T-helper 17 cell (primary cell): ENCODE measurements at places on chromosomes 5 and 9.

DNA sequence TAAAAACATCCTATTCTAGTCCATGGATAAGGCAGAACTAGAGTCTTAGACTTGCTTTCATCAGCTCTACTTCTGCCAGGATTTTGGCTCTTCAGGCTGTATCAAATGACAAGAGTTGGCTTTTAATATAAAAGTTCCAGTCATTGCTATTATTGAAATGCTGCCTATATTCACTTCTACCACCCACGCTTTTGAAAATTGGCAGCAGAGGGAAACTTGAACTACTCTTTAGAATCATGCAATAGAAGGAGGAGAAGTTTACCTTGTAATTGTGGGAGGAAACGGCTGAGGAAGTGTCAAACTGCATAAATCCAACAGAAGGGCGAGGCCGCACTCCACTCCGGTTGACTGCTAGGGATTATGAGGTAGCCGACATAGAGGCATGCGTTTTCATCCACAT lies 122.6 kb upstream of the BASP1 start:
- DNase-seq, result no peak

GRCh38 chr9:119298076-119298853 lies 71.0 kb downstream of the BRINP1 start:
- DNase-seq, result no peak

GRCh38 chr5:82489683-82490082 lies 211.5 kb upstream of the RPS23 start:
- DNase-seq, result no peak

DNA sequence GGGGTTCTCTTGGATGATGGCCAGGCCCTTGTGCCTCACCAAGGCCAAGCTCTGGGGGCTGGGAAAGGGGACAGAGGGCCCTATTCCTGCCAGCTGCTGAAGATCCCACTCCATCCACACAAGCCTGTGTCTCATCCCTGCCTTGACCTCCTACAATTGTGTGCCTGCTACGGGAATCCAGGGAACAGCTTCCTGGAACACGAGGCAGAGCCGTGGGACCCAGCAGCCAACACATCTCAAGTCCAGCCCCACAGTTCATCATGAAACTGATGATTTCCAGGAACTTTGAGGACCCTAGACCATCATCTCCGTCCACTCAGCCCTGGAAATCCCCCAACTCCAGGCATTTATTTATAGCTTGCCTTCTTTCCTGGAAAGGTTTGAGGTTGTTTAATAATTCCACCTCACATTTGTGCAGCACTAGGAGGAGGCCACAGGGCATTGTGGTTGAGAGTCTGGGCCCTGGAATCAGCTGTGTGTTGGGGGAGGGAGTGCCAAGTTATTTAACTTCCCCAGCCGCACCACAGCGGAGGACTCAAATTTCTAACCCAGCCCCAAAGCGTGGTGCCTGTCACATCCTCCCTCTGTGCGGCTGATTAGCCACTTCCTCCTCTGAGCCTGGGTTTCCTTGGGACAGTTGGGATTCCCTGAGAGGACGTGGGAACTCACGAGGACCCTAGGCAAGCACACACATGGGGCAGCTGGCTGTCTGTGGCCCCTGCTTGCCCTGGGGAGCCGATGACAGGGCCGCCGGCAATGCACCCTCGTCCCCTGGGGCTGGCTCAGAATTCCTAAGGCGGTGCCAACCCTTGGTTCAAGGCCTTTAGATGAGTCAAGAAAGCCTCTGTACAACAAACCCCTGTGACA lies 58.2 kb upstream of the GGTA1 start:
- no peak for DNase-seq

GRCh38 chr9:115350548-115350947 lies 232.6 kb upstream of the TNC start:
- DNase-seq, result no peak

DNA sequence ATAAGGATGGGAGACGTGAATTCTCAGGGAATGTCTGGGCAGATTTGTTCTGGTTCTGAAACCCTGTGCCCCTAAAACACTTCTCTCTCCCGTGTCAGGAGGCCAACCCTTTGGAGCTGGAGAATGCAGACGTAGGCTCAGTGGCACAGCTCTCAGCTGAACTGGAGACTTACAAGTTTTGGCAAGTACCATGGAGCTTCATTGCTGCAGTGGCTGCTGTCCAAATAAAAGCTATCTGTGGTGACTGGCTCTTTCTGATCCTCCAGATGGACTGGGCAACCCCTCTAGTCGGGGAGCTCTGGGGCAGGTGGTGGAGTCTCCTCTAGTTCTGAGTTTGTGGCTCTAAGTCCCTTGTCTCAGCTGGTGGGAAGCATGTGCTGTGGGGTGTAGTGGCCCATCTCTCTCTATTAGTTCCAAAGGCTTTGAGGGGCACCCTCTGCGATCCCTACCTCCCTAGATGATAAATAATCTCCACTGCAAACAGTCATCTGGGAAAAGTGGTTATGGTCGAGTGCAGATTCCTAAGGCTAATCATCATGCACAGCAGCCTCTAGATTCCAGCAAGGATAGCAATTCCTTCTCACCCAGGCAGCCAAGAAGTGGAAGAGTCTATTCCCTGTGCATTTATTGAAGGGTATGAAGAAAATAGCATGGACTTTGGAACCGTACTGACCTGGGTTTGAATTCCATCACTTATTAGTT lies 204.2 kb upstream of the KLF4 start:
- DNase-seq, result no peak

GRCh38 chr5:56588636-56589480 lies 226.5 kb upstream of the MAP3K1 start:
- peak; percentile 63 for DNase-seq

GRCh38 chr9:7376833-7377232 lies 422.7 kb downstream of the DMAC1 start:
- no peak for DNase-seq

GRCh38 chr5:160442824-160443431 lies 21.3 kb downstream of the PTTG1 start:
- no peak for DNase-seq

- no peak for DNase-seq
These were observed 14.6 kb upstream of the DDX41 start for GRCh38 chr5:177531209-177531940.

DNA sequence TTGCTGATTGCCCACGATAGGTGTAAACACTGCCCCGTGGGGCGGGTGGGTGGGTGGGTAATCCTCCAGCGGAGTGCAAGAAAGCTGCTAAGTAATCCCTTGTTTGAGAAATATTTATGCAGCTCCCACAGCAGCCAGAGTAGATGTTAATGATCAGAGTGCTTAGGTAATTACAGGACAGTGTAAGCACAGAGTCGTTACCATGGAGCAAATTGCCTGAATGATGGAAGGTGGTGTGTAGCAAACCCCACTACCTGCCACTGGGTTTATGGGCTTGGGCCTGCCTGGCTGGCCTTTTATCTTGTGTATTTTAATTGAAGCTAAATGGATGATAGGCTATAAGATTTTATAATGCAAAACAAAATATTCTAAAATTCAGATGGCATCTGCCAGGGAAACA lies 110.0 kb downstream of the COL5A1 start:
- DNase-seq, result no peak

- no peak for DNase-seq
These were observed 275.9 kb downstream of the ACTL7B start for GRCh38 chr9:108579757-108580439.

DNA sequence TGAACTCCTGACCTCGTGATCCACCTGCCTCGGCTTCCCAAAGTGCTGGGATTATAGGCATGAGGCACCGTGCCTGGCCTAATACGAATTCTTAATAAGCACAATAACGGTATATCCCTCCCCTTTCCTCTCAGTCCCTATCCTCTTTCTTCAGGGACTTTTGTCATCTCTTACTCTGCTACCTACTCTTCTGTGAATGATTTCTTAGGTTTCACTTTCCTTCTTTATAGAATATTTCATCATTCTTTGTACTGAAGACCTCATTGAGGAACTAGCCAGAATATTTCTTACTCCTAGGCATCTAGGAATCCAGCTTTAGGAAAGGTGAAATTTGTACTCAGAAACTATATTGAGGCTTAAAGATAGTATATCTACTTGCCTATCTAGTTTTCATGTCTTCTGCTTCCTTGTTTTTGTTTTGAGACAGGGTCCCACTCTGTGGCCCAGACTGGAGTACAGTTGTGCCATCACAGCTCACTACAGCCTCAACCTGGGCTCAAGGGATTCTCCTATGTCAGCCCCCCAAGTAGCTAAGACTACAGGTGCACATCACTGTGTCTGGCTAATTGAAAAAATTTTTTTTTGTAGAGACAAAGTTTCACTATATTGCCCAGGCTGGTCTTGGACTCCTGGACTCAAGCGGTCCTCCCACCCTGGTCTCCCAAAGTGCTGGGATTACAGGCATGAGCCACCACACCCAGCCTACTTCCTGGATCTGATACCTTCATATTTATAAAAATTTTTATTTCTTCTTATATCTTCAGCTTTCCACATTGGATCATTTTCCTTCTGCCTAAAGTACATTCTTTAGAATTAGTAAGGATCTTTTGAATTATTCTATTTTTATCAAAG lies 69.7 kb downstream of the GPBP1 start:
- no peak for DNase-seq

GRCh38 chr9:31347082-31347617 lies 1037.3 kb upstream of the ACO1 start:
- DNase-seq, result no peak

DNA sequence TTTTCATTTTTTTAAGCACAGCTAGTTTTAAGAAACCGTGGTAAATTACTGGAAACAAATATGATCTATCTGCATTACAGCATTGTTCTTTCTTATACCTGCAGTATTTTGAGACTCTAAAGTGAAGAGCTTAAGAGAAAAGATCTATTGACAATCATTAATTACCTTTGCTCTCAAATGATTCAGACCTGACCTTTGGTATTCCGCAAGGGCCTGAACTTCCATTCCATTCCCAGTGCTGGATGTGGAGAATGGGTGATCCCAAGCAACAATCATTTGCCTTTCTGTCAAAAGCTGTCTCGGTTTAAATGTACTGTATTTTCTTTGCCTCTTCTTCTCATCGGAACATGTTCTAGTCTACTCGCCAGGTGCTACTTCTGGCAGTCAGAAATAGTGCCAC lies 18.9 kb downstream of the NREP start:
- no peak for DNase-seq

DNA sequence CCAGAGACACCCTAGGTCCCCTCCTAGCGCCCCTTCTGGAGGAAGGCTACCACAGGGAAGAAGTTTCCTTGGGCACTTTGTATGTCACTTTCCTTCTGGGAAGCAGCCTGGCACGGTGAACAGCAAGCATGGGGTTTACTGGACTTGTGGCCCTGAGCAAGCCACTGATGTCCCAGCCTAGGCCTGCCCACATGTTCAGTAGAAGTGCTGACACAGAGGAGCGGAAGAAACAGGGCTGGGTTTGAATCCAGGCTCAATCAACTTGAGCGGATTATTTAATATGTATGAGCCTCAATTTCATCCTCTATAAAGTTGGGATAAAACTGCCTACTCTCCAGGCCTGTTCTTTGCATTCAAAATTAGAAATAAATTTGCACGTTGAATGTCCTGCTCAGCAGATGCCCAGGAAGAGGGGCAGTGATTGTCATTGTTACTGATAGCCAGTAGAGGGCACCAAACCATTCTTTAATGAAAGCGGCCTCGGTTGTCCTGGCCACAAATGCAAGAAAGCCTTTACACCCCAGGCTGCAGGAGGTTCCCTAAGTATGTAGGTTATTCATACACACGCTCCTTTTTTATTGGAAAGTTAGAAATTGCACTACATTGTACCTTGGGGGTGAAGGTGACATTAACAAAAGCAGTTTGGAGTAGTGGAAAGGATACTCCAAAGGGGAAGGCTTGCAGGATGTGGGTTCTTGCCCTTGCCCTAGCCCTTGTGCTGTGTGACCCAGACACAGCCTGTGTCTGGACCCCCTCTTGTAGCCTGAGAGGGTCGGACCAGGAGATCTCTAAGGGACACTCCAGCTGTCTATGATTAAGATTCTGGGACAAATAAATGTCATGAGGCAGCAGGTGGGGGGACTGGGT lies 13.4 kb upstream of the XPA start:
- DNase-seq, result peak; percentile 20

DNA sequence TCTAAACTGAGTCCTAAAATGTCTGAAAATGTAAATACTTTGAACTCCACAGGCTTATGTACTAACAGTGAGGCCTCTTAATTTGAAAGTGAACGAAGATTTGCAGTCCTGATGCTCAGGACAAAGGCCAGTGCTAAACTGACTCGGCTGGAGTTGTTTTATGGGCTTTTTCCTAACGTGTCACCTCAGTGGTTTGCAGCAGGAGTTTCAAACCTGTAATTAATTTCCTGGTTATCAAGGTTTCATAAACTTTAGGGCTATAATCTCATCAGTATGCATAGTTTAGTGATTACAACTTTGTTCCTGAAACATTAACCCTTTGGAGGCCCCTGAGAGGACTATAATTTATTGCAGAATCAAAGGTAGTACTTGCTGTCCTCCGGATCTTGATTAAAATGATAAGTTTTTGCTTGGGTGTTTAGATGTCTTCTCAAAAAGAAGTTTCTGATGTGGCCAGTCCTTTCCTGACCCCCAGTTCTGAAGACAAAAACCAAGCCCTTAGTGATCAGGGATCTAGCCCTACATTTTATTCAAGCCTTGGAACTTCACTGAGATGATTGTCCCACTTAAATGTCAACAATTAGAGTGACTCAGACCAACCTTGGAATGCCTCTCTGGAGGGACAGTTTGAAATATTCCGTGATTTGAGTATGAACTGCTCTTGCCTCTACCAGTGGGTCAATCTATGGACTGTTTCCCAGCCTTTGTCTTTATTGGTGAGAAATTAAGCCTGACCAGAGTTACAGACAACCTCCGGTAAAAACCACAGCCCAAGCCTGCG lies 11.1 kb upstream of the S100Z start:
- no peak for DNase-seq

DNA sequence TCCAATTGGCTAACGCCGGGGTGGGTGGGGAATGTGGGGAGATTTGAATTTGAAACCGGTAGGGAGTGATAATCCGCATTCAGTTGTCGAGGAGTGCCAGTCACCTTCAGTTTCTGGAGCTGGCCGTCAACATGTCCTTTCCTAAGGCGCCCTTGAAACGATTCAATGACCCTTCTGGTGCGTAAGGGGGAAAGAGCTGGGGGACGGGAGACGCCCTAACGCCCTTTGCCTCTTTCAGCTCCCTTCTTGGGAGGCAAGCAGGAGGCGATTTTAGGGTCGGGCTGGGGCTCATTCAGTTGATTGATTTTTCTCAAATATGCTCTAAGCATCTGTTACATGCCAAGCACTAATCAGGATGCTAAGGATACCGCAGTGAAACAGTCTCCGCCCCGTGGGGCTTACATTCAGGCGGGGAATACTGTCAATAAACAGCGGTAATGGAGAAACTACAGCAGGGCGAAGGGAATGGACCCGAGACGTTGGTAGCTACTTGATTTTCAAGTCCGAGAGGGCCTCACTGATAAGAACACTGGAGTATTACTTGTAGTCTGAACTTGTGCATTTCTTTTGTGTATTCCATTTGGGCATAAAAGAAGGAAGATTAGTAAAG lies at the start of gene HMMR:
HMMR (plus strand) TSS at position 71 of the 610 bp plus-strand sequence; CDS start at position 132, 61 bp downstream.
- no peak for DNase-seq

GRCh38 chr5:96016216-96016615 lies 54.6 kb upstream of the ELL2 start:
- no peak for DNase-seq
